HEK293T (cell line): ENCODE measurements at places on chromosomes 7 and 10.

DNA sequence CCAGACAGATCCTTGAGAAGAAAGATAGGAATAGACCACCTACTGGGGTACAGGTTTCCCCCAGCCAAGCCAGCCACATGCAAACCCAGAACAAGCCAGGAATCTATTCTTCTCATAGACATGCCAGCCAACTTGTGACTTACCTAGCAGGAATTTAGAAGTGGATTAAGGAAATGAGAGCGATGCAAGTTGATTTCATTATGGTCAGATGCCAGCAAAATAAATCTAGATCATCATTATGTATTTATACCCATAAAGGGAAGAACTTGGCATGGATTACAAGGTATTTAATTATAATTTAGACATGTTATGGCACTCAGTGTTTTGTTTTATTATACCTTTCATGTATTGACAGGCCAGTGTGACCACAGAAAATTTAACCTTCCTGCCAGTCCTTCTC is 32.8 kb downstream of the SLC35G1 start:
- no peak for DNase-seq

GRCh38 chr10:24012249-24012803 is 196.6 kb upstream of the KIAA1217 start:
- DNase-seq, result no peak

DNA sequence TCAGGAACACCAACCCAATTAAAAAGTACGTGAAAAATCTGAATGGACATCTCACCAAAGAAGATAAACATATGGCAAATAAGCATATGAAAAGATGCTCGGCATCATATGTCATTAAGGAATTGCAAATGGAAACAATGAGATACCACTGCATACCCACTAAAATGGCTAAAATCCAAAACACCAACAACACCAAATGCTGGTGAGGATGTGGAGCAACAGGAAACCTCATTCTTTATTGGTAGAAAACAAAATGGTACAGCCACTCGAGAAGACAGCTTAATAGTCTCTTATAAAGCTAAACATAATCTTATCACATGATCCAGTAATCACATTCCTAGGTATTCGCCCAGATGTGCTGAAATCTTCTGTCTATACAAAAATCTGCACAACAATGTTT is 13.1 kb downstream of the RSU1 start:
- no peak for DNase-seq

- DNase-seq, result no peak
Observed at GRCh38 chr10:21071001-21071673, 174.0 kb upstream of the NEBL start.

DNA sequence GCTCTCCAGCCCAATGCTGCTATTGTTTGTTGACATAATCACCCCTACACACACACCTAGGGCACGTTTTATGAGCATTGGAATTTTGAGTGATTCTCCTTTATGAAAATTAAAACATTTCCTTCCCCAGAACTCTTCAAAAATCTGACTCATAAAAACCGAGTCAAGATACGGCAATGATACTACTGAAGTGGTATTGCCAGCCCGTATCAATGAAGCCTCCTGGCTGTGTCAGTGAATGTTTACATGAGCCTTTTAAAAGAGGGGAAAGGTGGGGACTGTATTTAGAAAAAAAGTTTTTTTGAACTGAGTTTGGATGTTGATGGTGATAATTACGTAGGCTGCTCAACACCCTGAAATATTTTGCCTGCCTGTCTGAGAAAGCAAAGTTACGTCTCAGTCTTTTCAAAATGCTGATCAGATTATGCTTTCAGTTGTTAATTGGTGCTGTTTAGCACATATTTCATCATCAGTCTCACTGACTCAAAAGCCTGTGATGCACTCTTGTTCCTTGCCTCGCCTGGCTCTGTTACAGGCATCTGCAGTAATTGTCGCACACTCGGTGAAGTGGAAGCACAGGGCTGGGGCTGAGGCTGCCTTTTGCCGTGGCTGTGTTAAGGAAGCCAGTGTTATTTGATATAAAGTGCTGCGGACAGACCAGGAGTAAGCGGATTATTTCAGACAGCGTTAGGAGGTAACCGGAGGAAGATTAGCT is 157.4 kb upstream of the TCF7L2 start:
- DNase-seq, result peak; percentile 51

DNA sequence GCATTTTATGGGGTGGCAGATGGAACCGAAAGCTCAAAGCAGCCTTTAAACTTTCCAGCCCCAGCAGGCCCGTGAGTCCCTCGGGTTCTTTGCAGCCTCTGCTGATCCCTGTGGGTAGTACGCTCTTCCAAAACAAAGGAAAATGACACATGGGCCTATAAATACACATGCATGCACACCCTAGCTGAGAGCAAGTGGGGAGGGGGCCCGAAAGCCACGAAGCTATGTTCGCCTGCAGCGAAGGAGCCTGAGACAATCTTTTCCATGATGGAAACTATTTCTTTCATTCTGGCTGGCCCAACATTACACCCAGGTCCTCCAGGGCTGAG is 32.2 kb downstream of the CALML5 start:
- no peak for DNase-seq

- DNase-seq, result peak; percentile 78
Observed at GRCh38 chr10:61000769-61001730, 57.1 kb upstream of the RHOBTB1 start.

GRCh38 chr7:87435546-87435945 is 39.9 kb downstream of the ABCB4 start:
- no peak for DNase-seq

DNA sequence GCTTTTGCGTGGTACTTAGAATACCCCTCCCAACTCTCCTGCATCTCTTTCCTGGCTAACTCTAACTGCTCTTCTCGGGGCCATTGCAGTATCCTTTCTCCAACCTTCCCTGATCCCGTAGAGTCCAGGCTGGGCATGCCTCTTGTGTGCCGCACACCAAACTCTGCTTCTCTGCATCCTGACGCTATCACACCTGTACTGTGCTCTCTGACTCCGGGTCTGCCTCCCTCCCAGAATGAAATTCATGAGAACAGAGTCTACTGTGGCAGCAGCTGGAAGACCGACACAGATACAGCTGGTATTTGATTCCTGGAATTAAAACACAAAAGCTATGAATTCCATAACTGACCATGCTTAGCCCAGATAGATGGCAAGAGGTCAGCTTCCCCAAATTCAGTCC is 60.9 kb downstream of the C10orf67 start:
- no peak for DNase-seq

DNA sequence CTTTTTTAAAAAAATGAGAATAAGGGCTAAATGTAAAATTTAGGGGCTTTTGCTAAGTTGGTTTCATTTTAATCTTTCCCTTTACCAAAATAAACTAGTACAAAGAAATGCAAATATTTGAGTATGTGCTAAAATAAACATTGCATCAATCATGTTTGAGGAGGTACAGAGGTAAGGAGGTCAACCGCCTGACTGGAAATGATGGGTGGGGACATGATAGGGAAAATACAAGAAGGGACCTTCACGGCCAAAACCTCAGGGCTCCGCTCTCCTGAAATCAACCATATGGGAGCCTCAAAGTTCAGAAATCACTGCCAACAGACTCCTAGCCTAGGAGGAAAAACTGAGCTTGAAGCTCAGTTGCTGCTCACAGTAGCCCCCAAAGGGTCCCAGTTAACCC is 207.6 kb downstream of the AHR start:
- DNase-seq, result no peak

- no peak for DNase-seq
Observed at GRCh38 chr7:90955641-90956207, 308.5 kb upstream of the FZD1 start.

DNA sequence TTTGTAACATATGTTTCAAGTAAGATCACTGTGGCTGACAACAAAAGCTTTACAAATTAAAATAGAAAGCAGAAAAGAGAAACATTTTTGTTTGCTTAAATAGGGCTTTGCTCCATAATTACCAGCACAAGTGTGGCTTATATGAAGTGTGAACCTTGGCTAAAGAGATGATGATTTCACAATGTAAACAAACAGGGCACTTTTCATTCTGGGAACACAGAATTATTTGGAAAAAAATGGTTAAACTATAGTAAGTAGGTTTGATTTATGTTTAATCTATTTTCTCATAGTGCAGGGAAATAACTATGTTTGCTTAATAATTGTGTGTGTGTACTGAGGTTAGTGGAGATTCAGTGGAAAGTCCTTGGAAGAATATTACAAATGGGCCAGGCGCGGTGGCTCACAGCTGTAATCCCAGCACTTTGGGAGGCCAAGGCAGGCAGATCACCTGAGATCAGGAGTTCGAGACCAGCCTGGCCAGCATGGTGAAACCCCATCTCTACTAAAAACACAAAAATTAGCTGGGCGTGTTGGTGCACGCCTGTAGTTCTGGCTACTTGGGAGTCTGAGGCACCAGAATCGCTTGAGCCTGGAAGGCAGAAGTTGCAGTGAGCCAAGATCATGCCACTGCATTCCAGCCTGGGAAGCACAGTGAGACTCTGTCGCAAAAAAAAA is 19.1 kb upstream of the OTUD1 start:
- DNase-seq, result no peak

DNA sequence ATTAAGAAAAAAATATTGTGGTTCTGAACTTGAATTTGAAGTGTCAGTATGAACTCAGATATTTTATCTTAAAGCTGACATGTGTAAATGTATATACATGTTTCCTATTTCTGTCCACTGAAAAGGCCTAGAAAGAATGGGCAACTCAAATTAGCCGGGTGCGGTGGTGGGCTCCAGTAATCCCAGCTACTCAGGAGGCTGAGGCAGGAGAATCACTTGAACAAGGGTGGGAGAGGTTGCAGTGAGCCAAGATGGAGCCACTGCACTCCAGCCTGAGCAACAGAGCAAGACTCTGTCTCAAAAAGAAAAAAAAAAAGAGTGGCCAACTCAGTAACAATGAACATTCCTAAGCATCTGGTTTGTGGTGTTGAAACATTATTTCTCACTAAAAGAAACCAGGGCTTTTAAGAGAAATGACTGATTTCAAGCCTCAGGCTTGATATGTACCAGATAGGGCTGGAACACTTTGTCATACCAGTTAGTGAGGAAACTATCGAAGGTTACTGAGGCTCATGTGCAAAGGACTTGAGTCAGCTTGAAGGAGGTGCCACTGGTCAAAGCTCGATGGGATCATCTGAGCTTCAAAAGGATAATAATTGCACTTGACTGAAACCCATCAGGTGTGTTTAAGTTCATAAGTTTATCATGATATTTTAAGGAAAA is 40.5 kb downstream of the AOAH start:
- no peak for DNase-seq

GRCh38 chr7:27775782-27776181 is 35.8 kb downstream of the TAX1BP1 start:
- DNase-seq, result no peak

- no peak for DNase-seq
Observed at GRCh38 chr10:3829156-3830050, 44.4 kb upstream of the KLF6 start.

DNA sequence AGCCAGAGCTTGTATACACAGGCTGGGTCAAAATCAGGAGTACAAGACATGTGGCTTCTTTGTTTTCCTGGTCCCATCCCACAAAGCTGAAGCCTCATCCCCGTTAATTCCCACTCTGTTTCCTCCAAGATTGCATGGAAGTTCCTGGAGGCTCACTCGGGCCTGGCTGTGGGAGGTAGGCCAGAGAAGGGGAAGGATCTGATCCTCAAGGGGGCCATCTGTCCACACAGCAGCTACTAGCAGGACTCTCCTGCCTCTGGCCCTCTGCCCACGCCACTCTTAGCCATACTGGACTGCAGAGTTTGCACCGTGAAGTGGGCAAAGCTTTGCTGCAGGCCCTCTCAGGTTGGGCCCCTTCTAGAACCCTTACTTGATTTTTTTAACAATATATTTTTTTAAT is 160.6 kb downstream of the FGFR2 start:
- no peak for DNase-seq

- DNase-seq, result no peak
Observed at GRCh38 chr10:12432402-12433189, 83.2 kb downstream of the CAMK1D start.

DNA sequence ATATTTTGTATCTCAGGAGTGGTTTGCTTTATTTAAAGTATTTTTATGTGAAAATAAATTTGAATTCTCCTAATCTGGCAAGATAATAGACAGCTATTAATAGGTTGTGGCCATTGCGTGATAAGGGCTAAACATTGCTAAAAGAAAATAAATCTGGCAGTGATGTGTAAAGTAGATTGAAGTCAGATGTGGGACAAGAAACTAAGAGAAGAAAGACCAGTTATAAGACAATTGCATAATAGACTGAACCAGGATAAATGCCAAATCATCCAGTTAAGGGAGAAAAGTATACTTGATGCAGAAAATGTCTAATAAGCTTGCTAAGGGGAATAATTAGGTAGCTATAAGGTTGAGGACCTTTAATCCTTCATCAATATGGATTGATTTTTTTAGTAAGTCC is 197.5 kb upstream of the CSTF2T start:
- no peak for DNase-seq

- no peak for DNase-seq
Observed at GRCh38 chr7:102282465-102283362, 4.0 kb upstream of the SH2B2 start.
